ENCODE measurements at places on chromosomes 5 and 9.

DNA sequence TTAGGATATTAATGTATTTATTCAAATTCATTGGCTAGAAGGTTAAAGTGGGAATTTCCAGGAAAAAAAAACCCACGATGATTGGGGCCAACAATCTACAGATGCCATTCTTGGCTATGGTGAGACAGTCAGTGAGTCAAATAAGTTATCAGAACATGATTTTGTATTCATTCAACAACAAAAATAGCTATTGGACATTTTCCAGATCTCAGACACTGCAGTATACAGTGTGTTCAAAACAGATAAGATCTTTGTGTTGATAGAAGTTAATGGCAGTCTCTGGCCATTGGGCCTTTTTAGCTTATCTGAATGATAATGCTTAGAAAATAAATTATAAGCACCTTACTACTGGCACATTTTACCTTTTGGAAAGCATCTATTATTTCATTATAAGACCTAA, 547.7 kb downstream of the MAT2B start:
- DNase-seq = no peak

GRCh38 chr9:21777701-21778100, 24.7 kb upstream of the MTAP start:
- DNase-seq = no peak

GRCh38 chr5:87598460-87598859, 185.7 kb upstream of the CCNH start:
- DNase-seq = no peak

GRCh38 chr5:141753971-141754713, 72.1 kb upstream of the ARAP3 start:
- DNase-seq = peak; percentile 64

- DNase-seq = no peak
Observed at GRCh38 chr5:160474084-160474483, 52.4 kb downstream of the PTTG1 start.

DNA sequence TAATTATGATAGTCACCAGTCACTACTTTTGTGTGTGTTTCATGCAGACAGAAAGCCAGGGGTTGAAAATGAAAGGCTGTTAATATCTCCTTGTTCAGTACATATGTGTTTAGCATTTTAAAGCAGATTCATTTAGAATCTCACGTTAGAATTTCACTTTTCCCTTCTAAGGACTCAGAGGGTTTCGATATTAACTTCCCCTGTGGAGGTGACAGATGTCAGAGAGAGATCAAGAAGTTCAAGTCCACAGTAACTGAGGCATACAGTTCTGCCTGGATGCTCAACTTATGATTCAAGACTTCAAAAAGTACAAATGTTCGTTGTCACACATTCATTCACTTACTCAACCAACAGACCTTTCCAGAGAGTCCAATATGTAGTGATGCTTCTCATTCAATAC, 251.1 kb downstream of the EBF1 start:
- DNase-seq = no peak

DNA sequence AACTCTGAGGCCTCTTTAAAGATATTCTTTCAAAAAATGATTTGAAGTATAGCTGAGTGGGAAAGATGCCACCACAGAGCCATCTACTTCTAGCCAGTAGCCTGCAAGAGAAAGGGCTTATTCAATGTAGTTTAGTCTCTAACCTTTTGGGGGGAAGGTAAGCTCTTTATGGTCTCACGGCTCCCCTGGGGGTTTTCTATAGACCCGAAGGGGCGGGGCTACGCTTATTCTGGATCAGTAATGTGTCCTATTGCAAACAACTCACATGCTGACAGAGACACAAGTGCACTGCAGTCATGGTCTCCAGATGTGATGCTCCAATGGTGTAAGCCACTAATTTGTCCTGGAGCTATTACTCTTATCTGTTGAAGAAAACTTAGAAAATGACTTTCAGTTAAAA, 53.4 kb upstream of the RPS23 start:
- DNase-seq = no peak

Measured in endothelial cell (in vitro differentiated cells).